ENCODE measurements at places on chromosomes 5 and 9.

GRCh38 chr5:137733006-137733405 lies 2.9 kb downstream of the KLHL3 start:
- DNase-seq, result no peak

- no peak for DNase-seq
Observed at GRCh38 chr9:32867026-32867425, 83.7 kb downstream of the TMEM215 start.

DNA sequence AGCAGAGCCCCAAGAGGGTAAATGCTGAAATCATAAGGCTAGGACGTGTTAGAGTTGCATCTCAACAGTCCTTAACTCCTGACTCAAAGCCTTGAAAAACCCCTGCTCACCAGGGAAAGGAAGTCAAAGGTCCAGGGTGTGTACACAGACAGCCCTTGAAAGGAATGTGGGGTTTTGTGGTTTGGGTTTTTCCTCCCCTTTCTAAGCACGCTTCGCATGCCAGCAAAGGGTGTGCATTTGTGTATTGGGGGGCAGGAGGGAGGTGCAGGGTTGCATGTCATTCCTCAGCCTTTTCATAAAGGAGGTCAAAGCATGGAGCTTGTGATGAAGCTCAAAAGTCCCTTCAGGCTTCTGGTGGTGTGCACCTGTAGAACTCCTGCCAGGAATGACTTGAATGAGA lies 17.3 kb upstream of the XPA start:
- DNase-seq, result no peak

DNA sequence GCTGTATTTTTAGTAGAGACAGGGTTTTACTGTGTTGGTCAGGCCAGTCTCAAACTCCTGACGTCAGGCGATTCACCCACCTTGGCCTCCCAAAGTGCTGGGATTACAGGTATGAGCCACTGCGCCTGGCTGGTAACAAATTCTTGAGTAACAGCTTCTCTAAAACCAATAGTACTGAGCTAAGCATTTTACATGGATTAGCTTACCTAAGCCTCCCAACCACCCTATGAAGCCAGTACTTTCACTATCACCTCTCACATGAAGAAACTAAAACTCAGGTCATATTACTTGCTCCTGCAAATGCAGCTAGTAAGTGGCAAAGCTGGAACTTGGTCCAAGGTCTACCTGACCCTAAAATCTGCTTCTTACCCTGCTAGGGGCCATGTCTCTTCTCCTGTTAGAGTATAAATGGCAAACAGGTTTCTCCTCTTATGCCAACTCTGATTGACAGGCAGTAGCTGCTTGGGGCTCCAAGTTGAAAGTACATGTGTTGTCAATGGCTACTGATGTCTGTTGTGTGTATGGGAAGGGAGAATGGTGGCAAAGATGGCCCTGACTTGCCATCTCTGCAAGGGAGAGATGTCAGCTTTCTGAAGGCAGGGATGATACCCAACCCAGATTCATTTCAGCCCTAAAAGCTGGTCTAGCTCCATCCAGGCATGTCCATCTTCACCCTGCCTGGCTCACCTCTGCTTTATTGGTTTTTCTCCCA lies 4.0 kb downstream of the PHF19 start:
- no peak for DNase-seq

DNA sequence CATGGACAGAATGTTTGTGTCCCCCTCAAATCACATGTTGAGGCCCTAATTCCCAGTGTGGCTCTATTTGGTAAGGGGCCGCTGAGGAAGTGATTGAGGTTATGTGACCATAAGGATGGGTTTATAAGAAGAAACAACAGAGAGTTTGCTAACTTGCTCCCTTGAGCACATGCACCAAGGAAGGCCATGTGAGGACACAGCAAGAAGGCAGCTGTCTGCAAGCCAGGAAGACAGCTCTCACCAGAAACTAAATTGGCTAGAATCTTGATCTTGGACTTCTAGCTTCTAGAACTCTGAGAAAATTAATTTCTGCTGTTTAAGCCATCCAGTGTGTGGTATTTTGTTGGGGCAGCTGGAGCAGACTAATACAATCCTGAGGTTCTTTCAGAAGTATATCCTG lies 35.2 kb upstream of the CDC42SE2 start:
- DNase-seq, result no peak

DNA sequence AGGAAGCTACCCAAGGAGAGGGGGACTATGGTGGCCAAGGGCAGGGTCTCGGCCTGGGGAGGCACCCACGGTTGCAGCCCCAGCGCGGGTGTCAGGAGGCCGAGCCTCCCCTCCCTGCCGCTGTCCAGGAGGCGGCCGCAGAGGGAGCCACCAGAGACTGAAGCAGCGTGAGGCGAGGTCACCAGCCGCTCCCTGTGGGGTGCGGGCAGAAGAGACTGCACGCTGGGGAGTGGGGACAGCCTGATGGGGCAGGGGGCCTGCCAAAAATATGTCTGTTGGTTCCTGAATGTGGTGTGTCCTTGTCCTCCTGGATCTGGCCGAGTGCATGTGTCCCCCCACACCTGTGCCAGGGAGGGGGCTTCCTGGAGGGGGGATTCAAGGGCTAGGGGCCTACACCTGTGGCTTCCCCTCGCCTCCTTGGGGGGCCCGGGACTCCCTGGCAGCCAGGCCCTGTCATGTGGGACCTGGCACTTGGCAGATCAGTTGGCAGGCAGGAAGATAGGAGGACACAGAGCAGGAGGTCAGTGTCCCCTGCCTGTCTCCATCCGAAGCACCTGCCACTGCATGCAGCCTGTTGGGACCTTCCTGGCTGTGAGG lies 131.2 kb downstream of the DAB2IP start:
- no peak for DNase-seq

- no peak for DNase-seq
Observed at GRCh38 chr5:75265731-75266130, 29.1 kb upstream of the ANKRD31 start.

GRCh38 chr5:12652201-12652600 lies 748.0 kb upstream of the CTNND2 start:
- no peak for DNase-seq

DNA sequence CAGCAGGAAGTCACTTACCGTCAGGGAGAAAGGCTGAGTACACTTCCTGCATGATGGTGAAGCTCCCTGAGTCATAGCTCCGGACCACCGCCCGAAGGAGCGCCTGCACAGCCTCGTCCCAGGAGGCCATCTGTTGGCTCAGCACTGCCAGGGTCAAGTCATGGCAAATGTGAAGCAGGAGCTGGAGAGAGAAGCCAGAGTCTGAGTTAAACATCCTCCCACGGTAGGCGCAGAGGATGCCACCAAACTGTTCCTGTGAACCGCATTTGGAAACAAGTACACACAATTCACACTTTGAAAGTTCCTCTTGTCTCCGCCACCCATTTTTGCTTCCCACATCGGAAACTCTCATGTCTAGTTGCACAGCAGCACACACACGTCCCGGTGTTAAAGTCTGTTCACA lies 33.9 kb downstream of the CNOT8 start:
- DNase-seq, result no peak

DNA sequence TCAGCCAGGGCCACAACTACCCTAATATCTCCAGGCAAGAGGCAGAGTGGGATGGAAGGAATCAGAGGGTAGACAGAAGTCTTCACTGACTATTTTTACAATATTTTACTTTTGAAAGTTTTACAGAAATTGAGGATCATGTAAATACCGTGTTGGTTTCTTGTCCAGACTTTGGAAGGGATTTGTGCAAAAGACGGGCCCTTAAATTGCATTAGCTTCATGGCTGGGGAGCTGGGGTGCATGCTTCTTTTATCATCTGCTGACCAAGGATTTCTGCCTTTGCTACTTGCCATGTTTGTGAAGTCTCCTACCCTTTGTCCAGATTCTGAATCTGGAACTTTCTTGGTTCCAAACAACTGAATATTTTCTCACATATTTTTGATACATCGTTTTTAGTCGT lies 107.7 kb upstream of the GRIN3A start:
- DNase-seq, result no peak

DNA sequence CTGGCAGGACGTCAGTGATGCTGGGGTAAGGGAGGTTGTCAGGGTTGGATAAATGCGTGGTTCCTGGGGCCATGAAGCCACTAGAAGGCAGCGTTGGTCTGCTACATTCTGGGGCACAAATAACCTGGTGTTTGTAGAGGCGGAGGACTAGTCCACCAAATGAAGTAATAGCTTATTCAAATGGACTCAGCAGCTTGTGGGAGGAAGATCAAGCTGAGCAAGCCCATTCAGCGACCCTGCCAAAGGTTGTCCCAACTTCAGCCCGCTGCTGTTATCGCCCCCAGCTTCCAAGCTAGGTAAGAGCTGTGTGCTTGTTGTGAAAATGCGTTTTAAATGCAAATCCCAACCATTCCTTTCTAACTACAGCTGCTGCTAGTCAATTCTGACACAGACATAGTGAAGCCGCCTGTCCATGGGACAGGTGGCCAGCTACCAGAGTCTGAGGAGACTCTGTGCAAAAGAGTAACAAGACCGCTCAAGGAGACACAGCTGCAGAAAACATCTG lies 7.6 kb upstream of the FAM240B start:
- DNase-seq, result no peak

DNA sequence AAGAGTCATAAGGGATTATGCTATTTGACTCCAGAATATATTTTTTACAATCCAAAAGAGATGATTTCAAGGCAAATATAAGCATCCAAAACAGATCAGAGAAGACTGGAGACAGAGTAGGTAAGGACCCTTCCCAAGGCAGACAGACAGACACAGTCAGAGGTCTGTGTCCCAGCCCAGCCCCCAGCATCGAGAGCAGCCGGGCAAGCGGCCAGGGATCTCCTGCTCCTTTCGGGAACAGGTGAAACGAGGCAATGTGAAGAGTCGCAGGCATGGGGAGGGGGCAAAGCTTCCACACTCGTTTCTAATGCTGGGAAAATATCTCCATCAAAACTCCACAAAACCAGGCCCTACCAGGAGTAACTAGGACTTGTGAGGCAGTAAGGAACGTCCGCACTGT lies 5.8 kb downstream of the PAEP start:
- DNase-seq, result no peak

DNA sequence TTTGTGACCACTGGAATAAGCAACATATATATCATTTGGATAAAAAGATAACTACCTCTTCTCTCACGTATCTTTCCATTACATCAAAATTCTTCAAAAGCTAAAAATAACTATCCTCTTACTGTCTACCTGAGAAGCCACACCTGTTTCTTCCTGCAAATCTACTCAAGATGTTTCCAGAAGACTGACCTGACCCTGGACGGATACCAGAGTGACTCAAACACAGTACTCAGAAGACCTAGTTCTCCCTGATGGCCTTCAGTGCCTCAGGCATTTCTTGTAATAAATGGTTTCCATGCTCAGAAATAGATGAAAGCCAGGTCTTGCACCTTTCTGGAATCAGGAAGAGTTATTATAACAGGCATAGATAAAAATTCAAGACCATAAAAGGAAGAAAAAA lies 245.9 kb upstream of the PIK3R1 start:
- DNase-seq, result no peak

DNA sequence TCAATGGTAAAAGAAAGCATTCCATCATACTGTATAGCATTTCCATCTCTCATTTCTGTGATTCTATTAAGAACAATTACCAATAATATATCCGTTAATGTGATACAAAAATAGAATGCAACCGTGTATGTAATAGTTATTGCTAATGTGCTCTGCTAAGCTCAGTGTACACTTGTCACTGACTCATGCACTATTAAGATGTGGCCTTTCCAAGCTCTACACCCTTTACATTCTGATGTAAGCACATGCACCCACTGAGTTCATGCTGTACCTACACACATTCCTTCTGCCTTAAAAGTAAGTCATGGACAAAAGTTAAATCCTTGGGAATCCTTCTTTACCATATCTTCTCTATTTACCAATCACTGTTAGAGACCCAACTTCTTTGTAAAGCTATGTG lies 319.1 kb downstream of the ZSWIM6 start:
- DNase-seq, result no peak

GRCh38 chr5:61941637-61942036 lies 364.4 kb upstream of the KIF2A start:
- no peak for DNase-seq

DNA sequence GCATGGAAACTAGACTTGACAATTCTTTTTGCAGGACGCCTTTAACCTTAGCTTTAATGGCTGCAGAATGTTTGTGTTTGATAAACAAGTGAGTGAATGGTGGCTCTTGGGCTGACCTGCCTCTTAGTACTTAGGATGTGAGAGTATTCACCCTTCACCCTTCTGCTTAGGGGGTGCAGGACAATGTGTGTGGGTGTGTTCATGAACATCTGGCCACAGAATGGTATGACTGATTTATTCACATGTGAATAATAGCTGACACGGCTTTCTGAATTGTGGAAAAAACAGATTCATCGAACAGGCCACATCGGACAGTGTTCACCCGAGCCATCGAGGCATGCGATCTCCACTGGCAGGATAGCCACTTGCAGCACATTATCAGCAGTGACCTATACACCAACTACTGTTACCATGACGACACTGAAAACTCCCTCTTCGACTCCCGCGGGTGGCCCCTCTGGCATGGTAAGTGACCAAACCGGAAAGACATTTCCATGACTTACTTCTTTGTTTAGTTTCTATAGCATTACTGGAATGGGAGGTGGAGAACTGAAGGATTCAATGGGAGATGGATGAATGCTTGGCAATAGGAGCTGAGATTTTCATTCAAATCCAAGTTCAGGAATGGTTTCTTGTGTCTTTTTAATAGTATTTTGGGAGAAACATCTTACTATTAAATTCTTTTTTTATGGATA lies 193.6 kb downstream of the ZSWIM6 start:
- no peak for DNase-seq

GRCh38 chr9:83466877-83467276 lies 71.3 kb downstream of the FRMD3 start:
- no peak for DNase-seq

- no peak for DNase-seq
Observed at GRCh38 chr9:68894502-68894901, 119.4 kb downstream of the PRKACG start.

- no peak for DNase-seq
Observed at GRCh38 chr5:167582886-167583285, 708.6 kb upstream of the WWC1 start.

DNA sequence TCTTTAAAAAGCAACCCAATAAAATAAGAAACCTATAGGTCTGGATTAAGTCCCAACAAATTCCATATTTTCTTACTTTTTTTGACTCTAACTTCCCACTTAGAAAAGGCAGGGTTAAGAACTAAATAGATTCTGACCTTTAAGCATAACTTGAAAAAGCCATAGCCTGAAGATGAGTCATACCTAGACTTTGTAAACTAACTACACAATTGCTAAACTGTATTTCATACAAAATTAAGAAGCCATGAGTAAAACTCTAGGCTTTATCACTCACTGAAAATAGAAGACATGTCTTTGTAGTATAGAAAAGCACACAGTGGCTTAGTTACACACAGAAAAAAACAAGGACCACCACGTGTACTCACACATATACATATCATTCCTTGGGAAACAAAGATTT lies 51.5 kb downstream of the MLLT3 start:
- no peak for DNase-seq

All from SW 1271 (cell line).